Hematopoietic multipotent progenitor cell treated with erythropoietin and hydrocortisone succinate and interleukin-3 and kit ligand, for 6 days (in vitro differentiated cells): ENCODE measurements at places on chromosomes 3 and 15.

GRCh38 chr3:172271386-172271976, 176.8 kb downstream of the GHSR start:
- DNase-seq, result no peak

DNA sequence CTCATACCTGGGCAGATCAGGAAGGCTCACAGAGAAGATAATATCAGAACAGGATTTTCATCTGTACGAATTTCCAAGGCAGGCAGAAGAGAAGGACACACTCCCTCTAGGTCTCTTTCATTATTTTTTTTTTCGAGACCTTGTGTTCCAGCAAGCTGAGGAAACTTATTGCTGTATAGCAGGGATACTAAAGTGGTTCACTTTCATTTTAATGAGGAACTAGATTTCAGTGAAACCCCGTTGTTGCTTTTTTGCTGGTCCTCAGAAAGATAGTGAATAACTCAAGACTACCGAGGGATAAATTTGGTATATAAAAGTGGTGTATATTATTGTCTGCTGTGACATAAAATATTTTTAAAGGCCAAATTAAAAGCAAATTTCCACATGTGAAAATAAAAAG, 24.6 kb downstream of the MEIS2 start:
- DNase-seq, result no peak

GRCh38 chr3:157407769-157408168, 28.9 kb upstream of the PTX3 start:
- no peak for DNase-seq

GRCh38 chr3:172586436-172586835, 63.2 kb upstream of the TNFSF10 start:
- DNase-seq, result peak; percentile 39

GRCh38 chr3:196916221-196916620, 26.1 kb downstream of the NCBP2 start:
- DNase-seq, result no peak

DNA sequence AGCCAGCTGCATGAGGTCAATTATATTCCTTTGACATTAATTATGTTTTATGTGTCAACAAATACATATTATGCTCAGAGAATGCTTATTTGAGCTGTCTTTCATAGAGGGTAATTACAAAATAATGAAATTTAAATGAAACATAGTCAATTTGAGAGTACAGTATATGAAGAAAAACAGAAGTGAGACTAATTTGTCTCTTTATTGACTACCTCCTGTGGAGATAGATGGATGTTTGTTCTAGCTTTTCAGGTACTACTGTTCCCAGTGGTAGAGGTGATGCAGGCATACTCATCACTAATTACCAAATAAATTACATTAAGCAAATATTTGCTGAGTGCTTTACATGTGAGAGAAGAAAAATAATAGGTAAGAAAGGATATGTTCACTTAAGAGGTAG, 1129.6 kb downstream of the OTOL1 start:
- no peak for DNase-seq

GRCh38 chr15:25884370-25884769, 21.2 kb upstream of the ATP10A start:
- DNase-seq, result no peak

DNA sequence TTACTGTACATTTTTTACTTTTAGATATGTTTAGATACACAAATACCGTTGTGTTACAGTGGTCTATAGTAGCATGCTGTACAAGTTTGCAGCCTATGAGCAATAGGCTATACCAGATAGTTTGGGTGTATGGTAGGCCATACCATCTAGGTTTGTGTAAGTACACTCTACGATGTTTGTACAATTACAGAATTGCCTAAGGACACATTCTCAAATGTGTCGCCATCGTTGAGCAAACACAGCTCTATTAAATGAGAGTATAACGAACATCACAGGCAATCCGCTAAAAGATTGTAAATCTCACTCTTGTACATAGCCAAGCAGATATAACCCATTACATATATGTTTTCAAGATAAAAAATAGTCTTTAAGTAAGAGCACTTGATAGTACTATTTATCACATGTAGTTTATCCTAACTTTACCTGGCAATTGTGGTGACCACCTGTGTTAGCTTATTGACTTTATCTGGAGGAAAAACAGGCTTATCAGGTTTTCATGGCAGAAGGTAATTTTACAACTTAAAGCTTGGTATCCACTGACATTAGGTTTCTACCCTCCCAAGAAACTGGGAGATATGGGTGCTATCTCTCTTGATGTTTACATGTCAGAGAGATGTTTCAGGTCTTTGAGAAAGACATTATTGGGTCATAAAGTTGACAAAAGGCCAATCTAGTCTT, 898.7 kb downstream of the NSUN3 start:
- DNase-seq, result no peak

DNA sequence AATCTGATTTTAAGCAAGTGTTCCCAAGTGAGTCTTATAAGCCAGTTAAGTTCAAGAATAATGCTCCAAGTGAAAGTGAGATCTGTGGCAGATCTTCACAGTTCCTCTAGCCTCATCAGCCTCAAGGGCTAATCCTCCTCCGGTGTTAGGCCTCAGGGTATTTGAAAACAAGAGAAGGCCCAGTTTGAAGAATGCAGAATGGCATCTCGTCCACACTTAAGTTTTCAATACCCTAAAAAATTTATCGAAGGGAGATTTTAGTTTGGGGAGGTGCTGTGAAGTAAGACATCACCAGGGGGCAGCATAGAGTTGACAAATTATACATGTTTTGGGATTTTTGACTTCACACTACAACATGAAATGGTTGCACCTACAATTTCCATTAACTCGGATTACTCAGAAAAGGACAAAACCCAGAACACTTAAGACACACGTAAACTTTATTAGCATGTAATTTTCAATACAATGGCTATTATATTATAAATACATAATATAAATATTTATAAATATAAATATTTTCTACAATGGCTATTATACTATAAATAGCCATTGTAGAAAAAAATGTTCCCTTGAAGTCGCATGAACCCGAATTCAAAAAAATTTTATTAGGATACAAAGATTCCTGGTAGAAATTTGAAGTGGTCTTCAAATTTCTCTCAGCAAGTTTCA, 2.3 kb upstream of the TMEM266 start:
- DNase-seq, result peak; percentile 83

- DNase-seq, result no peak
These were observed 829 bp downstream of the SELENOT start for GRCh38 chr3:150603980-150604319.

GRCh38 chr3:97389936-97390335, 374.6 kb upstream of the ARL6 start:
- DNase-seq, result no peak

GRCh38 chr3:380801-381200, 184.2 kb downstream of the CHL1 start:
- DNase-seq, result no peak

GRCh38 chr3:114674036-114674435, 380.2 kb downstream of the TIGIT start:
- no peak for DNase-seq

DNA sequence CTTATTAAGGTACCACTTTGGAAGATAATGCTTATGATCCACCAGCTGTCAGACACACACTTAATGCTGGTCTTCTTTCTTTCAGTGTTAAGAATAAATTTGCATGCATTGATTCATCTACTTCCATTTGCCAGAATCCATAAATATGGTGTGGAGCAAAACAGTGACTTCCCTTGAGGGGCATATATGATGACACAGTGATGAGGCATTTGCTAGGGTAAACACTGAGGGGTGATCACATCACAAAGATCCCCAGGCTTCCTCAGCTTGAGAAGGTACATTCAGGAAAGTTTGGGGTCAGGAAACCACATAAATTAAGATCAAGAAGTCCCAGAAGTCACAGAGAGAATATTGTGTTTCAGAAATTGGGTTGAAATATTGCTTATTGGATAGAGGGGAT, 9.9 kb upstream of the ZBED2 start:
- DNase-seq, result no peak

- no peak for DNase-seq
These were observed 469.6 kb downstream of the SI start for GRCh38 chr3:164608554-164609276.

GRCh38 chr3:48432411-48433371, 2.8 kb upstream of the PLXNB1 start:
- peak; percentile 45 for DNase-seq

GRCh38 chr3:194565597-194566190, 67.5 kb downstream of the TMEM44 start:
- no peak for DNase-seq

DNA sequence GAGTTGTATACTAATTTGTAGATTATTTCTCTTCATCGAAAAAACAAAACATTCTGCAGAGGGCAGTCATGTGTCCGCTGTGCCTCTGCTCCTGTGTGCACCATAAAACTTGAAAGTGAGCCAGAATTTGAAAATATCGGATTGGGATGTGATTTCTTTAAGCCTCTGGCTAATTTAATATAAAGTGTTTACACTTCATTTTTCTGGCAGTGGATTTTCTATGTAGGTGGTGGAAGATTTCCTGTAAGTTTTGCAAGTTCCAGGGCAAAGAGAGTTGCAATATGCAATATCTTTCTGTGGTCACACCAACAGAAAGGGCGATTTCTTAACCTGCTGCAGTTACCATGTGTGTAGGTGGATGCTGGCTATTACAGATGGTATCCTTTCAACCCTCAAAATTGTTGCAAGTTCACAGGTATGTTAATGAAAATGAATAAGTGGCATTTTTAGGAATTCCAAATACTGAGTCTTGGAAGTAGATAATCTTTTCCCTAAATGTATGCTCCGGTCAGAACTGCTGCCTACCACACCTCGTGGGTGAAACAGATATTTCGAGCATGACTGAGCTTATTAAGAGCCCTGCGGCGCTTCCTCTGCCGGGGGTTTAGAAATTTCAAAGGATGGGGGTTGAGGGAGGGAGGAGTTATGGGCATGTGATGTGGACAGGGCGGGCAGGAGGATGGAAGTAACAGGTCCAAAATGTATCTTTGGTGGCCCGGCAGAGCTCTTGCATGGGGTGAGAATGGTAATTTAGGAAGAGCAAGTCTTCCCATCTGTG, 134.0 kb downstream of the PGPEP1L start:
- peak; percentile 76 for DNase-seq

DNA sequence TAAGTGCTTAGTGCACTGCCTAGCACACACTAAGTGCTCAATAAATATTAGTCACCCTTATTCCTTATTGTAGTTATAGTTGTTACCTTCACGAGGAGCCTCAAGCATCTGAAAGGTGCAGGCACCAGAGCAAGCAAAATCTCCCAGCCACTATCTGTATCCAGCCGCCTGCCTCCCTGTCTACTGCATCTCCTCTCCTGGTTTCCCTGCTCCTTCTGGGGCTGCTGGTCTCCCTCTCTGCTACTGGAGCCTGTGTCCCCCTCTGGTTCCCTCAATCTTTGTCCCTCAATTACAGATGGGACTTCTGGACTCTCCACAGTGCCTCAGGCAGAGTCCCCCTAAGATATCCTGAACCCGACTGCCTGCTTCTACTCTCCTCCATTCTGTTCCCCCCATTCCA, 18.8 kb downstream of the MYL3 start:
- DNase-seq, result no peak

DNA sequence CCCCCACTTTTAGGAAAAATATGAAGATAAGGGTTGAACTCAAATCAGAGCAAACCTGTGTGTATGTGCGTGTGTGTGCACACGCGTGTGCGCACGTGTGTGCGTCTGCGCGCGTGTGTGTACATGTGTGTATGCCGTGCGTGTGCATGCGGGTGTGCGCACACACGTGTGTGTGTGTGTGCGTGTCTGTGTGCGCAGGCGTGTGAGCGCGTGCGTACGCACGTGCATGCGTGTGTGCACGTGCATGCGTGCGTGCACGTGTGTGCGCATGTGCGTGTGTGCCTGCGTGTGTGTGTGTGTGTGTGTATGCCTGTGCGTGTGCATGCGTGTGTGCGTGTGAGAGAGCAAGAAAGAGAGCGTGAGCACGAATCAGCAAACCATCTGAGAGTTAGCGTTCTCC, 20.7 kb downstream of the TNK2 start:
- DNase-seq, result no peak

DNA sequence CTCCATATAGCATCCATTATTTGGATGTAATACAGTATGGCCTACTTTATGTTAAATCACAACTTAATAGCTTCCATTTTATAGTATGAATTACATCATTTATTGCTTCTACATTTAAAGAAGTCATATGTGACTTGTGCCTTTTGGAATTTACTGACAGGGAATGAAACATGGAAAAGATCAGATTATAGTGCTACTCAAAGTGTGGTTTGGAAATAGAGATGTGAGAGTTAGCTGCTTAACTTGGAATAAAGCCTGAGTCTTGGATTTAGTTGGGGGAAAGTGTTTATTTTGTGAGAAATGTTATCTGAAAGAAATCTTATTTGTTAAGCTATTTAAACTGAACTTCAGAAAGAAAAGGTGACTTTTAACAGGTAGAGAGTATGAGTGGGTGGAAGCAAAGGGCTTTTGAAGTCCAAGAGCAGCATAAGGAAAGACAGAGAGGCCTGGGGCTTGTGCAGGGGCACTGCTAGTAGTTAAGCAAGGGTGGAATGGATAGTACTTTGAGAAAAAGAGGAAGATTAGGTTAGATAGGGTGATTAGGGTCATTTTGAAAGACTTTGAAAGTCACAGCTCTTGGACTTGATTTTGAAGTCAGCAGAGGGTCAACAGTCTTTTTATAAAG, 60.5 kb downstream of the SLMAP start:
- DNase-seq, result peak; percentile 41

DNA sequence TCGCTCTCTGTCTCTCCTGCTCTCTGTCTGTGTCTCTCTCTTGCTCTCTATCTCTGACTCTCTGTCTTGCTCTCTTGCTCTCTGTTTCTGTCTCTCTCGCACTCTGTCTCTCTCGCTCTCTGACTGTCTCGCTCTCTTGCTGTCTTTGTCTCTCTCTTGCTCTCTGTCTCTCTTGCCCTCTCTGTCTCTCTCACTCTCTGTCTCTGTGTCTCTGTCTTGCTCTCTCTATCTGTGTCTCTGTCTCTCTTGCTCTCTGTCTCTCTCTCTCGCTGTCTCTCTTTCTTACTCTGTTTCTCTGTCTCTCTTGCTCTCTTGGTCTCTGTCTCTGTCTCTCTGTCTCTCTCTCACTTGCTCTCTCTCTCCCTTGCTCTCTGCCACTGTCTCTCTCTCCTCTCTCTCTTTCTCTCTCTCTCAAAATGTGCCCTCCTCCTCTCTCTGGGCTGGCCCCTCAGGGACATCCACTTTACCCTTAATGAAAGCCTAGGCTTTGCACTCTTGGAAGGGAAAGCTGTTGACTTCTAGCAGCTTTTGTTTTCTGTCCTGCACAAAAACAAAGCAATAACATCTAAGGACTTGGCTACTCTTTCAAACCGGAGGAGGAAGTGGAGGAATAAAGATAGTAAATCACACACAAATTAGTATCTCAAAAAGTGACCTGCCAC, 73.9 kb upstream of the NR2E3 start:
- DNase-seq, result no peak

GRCh38 chr3:134319931-134320330, 54.3 kb downstream of the AMOTL2 start:
- no peak for DNase-seq

DNA sequence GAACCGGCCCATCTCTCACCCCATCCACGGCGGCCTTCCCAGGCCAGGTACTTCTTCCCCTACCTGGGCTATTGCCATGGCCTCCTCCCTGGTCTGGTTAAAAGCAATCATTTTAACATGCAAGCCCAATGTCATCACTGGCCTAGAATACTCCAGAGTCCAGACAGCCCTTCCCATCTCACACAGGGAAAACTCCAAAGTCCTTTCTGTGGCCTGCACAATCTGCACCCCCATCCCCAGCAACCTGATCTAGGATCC, 45.8 kb upstream of the SLCO2A1 start:
- no peak for DNase-seq

- DNase-seq, result peak; percentile 67
These were observed 19.0 kb upstream of the SLC25A36 start for GRCh38 chr3:140922634-140923033.

- DNase-seq, result no peak
These were observed 19.2 kb downstream of the CDIN1 start for GRCh38 chr15:36598529-36599177.
